KBM-7 (cell line): ENCODE measurements at places on chromosomes 1 and 21.

DNA sequence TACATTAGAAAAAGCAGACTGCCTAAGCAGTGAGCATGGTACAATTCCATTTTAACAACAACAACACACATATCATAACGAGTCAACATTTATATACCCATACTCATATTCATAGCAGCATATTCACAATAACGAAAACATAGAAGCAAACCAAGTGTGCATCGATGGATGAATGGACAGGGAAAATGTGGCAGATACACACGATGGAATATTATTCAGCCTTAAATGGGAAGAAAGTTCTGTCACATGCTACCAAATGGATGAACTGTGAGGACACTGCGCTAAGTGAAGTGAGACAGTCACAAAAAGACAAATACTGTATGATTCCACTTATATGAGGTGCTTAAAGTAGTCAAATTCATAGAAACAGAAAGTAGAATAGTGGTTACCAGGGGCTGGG, 9.5 kb upstream of the MAN1C1 start:
- DNase-seq = no peak

DNA sequence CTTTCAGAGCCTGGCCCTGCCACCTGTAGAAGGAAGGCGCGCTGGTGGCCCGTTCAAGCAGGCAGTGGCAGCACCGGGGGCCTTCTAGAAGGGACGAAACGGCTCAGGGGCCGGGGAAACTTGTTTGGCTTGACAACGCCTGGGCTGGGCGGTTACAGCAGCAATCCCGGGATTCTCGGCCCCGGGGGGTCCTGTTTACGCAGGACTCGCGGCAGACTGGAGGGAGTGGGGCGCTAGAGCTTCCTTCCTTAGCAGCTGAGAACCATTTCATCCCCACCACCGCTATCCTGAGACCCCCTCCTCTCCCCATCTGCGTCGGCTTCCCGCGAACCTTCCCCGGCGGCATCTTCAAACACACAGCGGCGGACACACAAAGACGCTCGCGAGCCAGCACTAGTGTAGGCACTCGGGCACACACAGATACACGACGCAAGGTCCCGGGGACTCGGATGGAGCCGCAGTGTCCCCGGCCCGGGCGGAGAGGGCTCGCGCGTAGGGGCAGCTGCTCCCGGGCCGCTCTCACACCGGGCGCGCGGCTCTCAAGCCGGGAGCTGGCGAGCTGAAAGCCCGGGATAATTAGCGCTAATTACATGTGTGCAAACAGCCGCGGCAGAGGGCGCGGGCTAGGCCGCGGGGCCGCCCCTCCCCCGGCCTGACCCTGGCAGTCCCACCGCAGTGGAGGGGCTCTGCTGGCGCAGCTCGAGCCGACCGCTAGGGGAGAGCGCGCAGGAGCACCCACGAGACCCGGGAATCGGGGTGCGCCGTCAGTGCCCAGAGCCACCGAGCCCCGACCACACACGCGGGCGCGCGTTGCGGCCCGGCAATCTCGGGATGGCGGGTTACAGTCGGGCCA, 271.4 kb downstream of the FOXD2 start:
- DNase-seq = peak; percentile 60

GRCh38 chr1:219581344-219581743, 31.6 kb downstream of the ZC3H11B start:
- no peak for DNase-seq

- DNase-seq = no peak
Measured at GRCh38 chr1:201192261-201192788, 1.7 kb downstream of the IGFN1 start.

- DNase-seq = no peak
Measured at GRCh38 chr1:20980051-20980450, 192.9 kb upstream of the HP1BP3 start.

- DNase-seq = peak; percentile 74
Measured at GRCh38 chr1:113758631-113759332, 504 bp downstream of the PHTF1 start.

DNA sequence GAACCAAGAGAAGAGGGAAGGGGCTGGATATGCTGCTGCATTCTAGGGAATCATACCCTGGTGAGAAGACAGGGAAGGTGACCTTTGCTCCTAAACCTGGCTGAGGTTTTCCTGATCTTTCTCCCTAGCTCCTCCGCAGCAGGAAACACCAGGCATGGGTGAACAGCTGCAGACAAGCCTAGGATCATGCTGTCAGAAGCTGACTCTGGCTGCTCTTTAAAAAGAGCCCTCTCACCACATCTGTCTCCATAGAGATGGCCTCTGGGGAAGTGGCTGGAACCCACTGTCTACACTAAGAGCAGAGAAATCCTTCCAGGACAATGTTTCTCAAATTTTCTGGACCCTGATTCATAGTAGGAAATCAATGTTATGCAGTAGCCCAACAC, 57.6 kb downstream of the CD34 start:
- peak; percentile 58 for DNase-seq

DNA sequence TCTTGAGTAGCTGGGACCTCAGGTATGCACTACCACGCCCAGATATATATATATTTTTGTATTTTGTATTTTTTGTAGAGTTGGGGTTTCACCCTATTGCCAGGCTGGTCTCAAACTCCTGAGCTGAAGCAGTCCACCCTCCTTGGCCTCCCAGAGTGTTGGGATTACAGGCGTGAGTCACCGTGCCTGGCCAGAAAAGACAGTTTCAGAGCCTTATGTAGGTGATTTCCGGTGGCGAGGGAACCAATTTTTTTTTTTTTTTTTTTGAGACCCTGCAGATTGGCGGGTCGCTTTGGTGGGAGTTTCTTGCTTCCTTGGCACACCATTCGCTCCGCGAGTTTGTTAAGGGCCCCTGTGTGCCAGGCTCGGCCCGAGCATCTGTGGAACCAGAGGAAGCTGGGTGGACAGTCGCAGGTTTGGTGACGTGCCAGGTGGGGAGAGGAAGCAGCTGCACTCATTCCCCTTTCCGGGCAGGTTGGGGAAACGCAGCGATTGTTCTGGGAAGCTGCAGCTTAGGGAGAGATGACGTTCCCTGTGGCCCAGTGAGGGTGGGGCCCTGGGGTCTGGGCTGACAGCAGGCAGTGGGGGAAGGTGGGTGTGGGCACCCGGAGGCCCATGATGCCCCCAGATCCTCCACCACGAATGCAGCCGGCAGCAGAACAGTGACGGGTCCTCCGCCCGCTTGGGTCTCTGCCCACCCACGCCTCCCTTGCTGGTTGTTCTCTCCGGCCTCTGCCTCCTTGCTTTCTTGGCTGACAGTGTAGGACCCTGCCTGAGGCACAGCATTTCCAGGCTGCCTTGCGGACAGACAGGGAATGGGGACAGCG, 25.1 kb downstream of the SPSB1 start:
- peak; percentile 19 for DNase-seq

DNA sequence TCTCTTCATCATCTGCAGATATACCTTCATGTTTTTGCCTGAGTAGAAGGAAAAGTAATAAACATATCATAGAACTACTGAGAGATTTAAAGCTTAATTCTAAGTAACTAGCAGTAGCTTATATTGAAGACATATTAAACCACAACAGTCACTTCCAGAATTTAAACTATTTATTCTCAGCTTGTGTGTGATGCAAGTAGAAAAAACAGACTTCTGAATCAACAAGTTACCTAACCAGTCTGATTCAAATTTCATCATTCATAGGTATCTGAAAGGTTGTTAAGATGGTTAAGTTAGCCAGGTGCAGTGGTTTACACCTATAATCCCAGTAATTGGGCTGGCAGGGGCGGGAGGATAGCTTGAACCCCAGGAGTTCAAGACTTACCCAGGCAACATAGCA, 41.9 kb downstream of the SPAG17 start:
- no peak for DNase-seq

DNA sequence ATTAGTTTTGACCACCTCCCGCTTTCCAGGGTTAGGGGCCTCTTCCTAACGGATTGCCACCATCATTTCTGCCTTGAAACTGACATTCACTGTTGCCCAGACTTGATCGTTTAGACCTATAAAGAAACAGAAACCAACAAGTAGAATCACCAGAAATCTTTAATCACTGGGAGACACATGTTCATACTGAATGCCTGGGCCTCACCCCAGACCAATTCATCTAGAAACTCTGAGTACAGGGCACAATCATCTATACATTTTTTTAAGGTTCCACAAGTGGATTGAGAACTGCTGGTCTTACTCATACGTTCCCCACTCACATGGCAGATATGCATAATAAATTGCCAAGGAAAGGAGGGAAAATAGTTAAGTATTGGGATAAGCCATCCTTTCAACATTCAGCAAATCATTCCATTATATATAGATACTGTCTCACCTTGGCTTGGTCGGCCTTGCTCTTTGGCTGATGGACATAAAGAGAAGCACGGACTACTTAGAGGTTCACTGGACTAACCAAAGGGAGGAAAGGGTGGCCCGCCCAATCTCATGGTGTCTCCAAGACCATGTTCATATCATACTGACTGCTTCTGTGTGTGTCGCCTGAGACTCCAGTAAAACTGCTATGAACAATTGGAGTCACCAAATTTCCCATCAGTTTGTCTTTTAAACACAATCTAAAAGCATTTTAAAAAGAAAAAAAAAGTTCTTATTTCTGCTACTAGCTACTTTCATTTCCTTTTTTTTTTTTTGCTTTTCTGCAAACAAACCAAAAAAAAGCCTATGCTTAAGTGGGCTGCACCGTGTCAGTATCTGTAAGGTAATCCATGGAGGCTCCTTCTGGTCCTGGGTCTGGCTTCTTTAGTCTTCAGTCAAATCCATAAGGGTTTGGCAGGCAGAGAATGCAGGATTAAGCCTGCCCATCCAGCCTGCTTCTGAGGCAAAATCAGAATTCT, 9.4 kb upstream of the TARBP1 start:
- DNase-seq = no peak

- no peak for DNase-seq
Measured at GRCh38 chr1:10696977-10697376, 99.5 kb downstream of the CASZ1 start.

DNA sequence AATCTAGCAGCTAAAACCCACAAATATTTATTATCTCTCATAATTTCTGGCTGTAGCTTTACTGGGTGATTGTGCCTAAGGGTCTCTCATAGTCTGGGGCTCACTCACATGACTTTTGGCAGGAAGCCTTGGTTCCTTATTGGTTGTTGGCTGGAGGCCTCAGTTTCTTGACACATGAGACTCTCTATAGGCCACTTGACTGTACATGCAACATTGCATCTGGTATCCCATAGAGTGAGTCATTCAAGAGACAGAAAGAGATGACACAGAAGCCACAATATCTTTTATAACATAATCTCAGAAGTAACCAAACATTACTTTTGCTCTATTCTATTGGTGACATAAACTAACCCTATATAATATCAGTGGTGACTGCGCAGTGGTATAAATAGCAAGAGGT, 128.5 kb upstream of the HNRNPU start:
- DNase-seq = no peak

DNA sequence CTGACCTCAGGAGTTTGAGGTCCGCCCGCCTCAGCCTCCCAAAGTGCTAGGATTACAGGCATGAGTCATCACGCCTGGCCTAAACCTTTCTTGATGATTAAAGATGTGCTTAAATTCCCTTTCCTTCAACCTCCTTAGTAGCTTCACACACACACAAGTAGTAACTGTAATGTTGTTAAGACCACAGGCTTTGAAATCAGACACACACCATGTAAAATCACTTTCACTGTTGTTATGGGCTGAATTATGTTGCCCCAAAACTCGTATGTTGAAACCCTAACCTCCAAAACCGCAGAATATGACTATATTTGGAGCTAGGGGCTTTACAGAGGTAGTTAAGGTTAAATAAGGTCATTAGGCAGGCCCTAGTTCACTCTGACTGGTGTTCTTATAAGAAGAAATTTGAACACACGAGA, 180.2 kb downstream of the NR5A2 start:
- peak; percentile 93 for DNase-seq

DNA sequence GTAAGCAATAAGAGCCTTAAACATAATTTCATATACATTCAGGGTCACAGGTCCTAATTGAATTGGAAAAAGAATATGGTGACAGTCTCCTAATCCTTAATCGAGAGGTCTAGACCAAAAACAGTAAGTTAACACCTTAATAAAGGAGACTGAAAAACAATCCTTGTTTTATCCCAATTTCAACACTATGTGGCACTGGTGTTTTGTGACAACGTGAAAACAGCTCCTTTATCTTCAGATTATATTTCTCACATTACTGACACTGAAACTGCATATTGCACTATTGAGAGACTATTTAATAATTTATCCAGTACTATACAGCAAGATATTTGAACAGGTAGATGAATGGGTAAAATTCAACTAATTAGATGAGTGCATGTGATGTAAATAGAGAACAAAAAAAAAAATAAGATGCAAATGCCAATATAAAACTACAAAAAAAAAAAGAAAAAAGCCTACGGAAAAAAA, 34.1 kb downstream of the TP53BP2 start:
- DNase-seq = peak; percentile 48

- peak; percentile 58 for DNase-seq
Measured at GRCh38 chr1:111570781-111571181, 48.8 kb upstream of the RAP1A start.

- peak; percentile 83 for DNase-seq
Measured at GRCh38 chr1:40802078-40802741, 18.6 kb downstream of the KCNQ4 start.

- DNase-seq = no peak
Measured at GRCh38 chr1:154769193-154769895, 100.7 kb downstream of the KCNN3 start.

DNA sequence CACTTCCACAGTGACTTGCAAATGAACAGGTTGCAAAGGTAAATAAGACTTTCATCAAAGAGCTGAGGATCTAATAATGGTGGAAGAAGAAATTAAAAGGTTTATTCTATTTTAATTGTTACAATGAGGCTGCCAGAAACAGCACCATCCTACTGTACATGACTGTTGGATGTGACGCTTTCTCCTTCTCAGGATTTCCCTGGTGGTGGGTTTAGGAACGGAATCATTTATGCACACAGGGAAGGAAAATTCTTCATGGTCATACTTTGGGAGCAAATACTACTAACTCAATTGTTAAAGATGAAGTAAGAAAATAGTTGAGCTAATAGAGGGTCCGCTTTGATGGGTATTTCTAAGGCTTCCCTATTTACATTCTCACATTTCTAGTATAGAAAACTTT, 22.2 kb upstream of the LYPLAL1 start:
- no peak for DNase-seq

- DNase-seq = no peak
Measured at GRCh38 chr1:219533280-219533679, 79.6 kb downstream of the ZC3H11B start.

- no peak for DNase-seq
Measured at GRCh38 chr1:151720974-151721787, at the start of gene RIIAD1. Gene RIIAD1 (plus strand): TSS chr1:151721522. CDS start chr1:151721537, 15 bp downstream.

- DNase-seq = peak; percentile 52
Measured at GRCh38 chr1:107840725-107841124, 124.3 kb downstream of the VAV3 start.

GRCh38 chr1:221327954-221328353, 413.9 kb downstream of the DUSP10 start:
- DNase-seq = no peak

GRCh38 chr1:156851779-156852417, 7.0 kb downstream of the INSRR start:
- no peak for DNase-seq

DNA sequence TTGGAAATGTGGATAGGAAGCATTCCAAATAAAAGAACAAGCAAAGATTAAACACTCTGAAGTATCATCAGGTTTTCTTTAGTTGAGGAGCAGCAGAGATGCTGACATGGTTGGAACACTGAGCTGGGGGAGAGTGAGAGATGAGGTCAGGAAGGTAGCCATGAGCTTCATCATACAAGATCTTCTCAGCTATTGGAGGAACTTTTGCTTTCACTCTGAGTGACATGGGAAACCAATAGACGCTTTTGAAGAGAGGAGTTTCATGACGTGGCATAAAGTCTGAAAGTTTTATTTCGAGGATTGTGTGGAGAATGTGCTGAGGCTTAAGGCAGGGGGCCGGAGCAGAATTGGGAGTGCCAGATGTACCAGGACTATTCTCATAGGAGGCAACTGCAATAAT, 616.2 kb upstream of the CAMK1G start:
- no peak for DNase-seq
